ENCODE measurements at places on chromosomes 5 and 9.

DNA sequence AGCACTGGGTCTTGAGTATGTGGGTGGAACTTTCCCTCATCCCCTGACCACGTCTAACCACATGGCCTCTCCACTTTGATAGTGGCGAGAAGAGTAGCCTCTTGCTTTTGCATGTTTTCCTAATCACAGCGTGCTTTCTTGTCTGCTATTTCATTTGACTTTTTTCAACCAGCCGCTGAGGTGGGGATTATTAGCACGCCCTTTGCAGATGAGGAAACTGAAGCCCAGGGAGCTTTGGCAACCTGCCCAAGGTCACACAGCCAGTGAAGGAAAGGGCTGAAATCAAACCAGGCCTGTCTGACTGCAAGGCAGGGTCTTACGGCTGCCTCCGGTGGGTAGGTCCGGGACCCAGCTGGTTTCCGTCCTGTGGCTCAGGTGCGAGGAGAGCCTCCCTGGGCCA, 106.5 kb upstream of the MSX2 start:
- no peak for DNase-seq

DNA sequence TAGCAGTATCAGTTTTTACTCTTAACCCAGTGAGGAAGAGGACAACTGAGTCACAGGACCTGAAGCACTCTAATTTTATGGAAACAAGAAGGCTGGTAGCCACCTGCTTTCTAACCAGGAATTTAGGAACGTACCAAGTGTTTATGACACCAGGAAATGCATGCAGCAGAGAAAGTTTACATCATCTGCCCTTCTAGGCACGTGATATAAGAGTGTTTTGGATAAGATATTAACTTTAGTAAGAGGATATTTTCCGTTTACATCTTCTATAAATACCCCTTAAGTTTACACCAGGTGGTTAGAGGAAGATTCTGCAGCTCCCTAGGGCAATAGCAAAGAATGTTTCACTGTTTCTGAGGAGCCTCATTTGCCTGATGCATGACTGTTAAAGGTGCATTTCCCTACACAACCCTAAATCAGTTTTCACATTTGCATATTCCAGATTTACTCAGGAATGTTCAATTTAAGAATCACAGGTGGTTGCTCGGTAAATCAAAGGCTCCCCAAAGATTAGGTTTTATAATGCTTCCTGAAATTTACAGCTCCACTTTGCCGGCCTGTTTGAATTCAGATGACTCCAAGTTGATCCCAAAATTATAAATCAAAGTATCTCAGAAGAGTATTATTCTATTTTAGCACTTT, 1.8 kb downstream of the TSC1 start:
- no peak for DNase-seq

GRCh38 chr9:130407916-130408663, 36.7 kb upstream of the ASS1 start:
- DNase-seq: no peak

GRCh38 chr5:75756981-75757380, 39.7 kb upstream of the POC5 start:
- no peak for DNase-seq

- no peak for DNase-seq
These were observed 14.4 kb upstream of the SPINK4 start for GRCh38 chr9:33225319-33226147.

GRCh38 chr5:149317281-149318048, 27.8 kb upstream of the GRPEL2 start:
- DNase-seq: no peak

- no peak for DNase-seq
These were observed 1.4 kb downstream of the UBAC1 start for GRCh38 chr9:135959814-135960213.

DNA sequence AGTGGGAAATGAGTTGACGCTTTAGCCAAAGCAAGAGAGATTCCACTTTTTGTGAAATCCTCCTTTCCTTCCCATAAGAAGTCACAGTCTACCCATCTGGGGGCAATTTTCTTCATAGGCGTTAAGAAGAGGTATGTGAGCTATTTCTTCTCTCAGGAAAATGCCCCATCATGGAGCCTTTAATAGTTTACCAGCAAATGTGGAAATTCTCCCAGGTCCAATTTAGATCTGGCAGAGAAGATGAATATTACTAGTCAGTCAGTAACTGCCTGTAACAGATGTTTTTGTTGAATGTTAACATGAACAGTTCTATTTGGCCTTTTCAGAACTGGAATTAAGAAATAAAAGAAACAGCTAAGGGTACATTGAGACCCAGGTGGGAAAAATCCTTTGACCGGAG, 156.4 kb upstream of the RFX3 start:
- no peak for DNase-seq
